Stimulated activated CD8-positive, alpha-beta memory T cell treated with anti-CD3 and anti-CD28 coated beads, Interleukin-7, amount 100 ng/mL, for 1 hour (primary cell): ENCODE measurements at places on chromosomes 12 and 14.
A peak's percentile ranks its signal among the peaks of the same experiment; 100 is the strongest.

DNA sequence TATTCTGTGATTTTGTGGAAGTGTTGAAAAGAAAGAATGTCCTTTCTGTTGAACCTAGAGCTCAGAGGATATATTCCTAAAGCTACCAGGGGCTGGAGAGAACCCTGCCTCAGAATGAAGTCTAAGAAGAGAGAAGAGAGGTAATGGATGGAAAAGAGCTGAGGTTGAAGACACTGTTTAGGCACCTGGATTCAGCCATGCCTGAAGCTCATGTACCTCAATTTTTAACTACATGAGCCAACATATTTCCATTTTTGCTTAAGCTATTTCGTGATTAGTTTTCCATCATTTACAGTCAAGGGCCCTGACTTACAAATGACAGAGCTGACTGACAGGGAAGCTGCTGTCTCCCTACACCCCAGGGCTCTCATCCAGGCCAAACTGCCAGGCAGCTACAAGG is 10.7 kb downstream of the CAMKK2 start:
- no peak for DNase-seq

GRCh38 chr12:4858386-4858785 is 51.3 kb upstream of the KCNA1 start:
- no peak for DNase-seq

- DNase-seq, result no peak
These were observed 24.8 kb downstream of the RGS6 start for GRCh38 chr14:71956920-71957563.

DNA sequence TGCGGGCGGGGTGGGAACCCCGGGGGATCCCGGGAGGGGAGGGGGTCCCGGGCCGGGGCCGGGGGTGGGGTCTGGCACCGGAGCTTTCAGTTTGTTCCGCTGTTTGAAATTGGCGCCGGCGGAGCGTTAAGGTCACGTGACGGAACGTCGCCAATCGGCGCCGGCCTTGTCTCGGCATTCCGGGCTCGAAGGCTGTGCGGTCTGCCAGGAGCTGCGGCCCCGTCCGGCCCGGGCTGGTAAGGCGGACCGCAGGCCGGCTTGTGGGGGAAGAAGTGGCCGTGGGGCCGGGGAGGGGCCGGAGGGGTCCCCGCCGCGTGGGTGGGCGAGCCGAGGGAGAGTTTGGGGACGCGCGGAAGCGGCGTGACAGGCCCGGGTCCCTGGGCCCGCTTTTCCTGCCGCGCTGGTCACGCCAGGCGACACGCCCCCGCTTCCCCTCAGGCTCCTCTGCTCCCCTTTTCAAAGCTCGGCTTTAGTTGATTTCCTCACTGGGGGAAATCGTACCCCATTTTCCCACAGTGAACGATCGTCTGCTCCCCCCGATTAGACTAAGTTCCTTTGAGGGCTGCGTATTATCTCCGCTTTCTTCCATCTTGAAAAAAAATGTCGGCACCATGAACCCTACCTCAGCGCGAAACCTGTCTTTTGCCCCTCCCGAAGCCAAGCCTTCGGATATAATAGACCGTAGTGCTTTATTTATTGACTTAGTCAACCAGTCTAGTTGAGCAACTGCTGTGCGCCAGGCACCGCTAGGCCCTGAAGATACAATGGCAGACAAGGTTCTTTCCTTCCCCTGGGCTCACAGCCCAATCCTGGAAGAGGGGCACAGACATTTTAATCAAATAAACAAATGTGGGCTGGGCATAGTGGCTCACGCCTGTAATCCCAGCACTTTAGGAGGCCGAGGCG is at the start of the genes FOXM1 and RHNO1:
Gene FOXM1 (minus strand): TSS at position 128 of the 906 bp plus-strand sequence. CDS start 2,696 bp downstream, outside the sequence.
Gene RHNO1 (plus strand): TSS at position 177 of the 906 bp plus-strand sequence. CDS start 8,144 bp downstream, outside the sequence.
- peak; percentile 82 for DNase-seq

- no peak for DNase-seq
These were observed 18.8 kb downstream of the SLC25A29 start for GRCh38 chr14:100287202-100287997.

GRCh38 chr14:75514673-75515628 is 7.3 kb upstream of the BATF start:
- DNase-seq, result no peak

GRCh38 chr12:128817111-128818015 is 6.4 kb downstream of the SLC15A4 start:
- no peak for DNase-seq
